Right ventricle myocardium superior (tissue), 1 donor: ENCODE measurements at places on chromosomes 2 and 18.
A peak's percentile ranks its signal among the peaks of the same experiment; 100 is the strongest.

DNA sequence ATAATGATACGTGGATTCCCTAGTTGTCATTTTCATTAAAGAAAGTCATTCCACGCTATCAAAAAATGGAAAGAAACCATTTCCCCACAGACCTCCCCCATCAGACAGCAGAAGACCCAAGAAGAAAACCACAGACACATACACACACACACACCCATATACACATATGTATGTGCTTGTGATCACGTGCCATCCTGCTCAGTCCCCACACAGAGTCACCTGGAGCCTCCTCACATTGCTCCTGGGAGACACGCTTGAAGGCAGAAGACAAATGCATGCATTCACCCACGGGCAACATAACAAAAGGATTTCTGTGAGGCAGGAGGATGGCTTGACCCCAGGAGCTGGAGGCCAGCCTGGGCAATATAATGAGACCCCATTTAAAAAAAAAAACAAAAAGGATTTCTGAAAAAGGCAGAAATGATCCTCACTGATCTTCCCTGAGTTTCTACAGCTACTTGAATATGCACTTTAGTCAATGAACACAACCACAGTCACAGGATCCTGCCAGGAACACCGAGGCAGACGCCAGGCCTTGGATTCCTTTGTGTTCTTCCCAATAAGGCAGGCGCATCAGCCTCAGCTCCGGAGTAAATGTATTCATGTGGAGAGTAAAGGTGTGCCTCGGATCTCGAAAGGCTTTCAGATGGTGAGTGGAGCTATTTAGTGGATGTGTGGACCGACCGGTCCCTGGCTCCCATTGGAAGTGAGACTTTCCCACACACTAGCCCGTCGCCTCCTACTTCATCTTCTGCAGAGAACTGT lies 21.0 kb downstream of the TGFBRAP1 start:
- no peak for DNase-seq

DNA sequence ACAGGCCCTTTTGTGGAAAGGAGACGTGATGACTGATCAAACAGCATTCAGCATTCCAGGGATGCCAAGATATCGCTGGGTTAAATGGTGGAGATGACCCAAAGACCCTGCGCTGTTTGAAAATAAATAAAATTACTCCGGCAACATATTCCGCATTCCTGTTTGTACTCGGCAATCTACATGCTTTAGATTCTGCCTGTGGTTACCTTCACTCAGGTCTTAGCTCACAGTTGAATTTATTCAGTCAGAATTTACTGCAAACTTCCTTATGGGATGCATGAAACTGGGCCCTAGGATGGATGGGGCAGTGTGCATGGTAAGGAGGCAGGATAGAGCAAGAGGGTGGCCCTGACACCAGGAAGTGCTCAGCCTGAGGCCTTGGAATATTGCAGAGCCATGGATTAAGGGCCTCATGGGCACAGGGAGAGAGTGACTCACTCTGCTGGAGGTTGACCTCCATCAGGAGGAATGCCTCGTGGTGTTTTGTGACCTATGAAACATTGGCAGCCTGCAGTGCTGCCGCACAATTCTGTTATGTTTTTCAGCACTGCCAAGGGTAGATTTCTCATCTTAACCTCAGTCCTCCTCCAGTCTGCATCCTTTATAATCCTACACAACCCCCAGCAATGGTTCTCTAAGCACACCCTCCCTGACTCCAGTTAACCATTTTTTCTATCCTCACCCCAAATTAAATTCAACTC lies 321.4 kb downstream of the IRS1 start:
- DNase-seq = peak; percentile 42

DNA sequence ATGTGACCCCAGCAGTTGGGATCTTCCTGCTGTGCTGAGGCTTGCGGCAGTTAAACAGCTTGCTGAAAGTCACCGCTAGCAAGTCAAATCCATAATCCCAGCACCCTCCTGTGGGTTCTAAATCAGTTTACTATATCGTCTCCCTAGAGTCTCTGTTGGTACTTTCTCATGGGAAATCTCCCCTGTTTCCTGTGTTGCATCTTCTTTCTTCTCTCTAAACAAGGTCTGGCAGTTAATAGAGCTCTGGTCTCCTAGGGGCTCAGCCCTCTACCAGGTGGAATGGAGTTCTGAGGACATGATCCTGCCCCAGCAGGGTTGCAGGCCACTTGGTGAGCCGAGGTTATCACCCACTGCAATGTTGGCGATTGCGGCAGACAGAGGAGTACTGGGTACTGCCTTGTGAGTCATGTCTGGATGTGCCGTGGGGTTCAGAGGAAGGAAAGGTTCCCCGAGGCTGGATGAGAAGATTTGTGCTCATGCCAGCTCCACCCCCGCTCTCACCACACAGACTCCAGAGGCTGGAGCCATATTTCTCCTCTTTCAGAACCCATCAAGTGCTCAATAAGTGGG lies 59.4 kb upstream of the SIX2 start:
- no peak for DNase-seq

DNA sequence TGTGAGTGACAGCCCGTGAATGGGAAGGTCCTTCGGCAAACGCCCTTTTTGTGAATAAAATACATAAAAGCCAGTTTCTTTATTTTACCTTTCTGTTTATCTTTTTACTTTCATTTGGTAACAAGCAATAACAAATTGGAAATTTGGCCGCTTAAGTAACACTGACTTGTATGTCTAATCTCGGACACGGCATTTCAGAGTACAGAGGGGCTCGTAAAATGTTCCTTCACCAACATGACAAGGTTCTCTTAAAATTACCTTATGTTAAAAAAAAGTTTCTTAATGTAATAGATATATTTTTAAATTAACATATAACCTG lies 558 bp upstream of the NEMP2 start:
- no peak for DNase-seq

DNA sequence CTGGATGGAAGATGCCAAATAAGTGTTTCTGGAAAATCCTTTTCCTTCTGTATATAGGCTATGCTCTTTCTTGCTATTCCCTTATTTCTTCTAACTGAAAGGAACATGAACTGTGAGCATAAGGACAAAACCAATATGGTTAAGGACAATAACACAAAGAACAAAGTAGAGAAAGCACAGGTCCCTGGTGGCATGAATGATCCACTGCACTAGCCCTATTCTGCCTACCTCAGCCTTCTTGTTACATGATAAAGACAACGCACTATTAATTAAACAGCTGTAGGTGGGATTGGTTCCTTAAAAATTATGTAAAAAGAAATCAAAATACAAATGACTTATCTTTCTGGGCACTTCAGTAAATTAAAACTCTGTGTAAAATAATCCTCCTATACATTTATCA lies 1.9 kb upstream of the WDR75 start:
- no peak for DNase-seq

DNA sequence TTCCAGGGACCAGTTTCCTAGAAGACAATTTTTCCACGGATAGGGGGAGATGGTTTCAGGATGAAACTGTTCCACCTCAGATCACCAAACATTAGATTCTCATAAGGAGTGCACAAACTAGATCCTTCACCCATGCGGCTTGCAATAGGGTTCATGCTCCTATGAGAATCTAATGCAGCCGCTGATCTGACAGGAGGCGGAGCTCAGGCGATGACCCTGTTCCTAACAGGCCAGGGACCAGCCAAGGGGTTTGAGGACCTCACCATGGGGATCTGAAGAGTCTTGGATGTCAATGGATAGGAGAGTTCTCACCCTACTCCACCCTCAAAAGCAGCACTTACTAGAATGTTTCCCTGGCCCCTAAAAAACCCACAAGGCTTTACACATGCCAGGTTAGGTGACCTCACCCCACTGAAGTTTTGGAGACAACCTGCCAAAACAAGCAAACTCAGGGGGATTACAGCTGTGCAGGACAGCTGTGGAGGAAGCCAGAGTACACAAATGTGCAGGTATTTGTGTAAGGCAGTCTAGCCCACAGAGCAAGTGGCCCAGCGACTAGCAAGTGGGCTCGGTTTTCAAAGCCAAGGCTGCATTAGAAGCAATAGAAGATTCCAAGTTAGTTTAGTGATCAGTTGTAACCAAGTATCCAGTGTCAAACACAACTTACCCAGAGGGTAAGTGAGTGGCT lies 3.9 kb downstream of the EVA1A start:
- no peak for DNase-seq

DNA sequence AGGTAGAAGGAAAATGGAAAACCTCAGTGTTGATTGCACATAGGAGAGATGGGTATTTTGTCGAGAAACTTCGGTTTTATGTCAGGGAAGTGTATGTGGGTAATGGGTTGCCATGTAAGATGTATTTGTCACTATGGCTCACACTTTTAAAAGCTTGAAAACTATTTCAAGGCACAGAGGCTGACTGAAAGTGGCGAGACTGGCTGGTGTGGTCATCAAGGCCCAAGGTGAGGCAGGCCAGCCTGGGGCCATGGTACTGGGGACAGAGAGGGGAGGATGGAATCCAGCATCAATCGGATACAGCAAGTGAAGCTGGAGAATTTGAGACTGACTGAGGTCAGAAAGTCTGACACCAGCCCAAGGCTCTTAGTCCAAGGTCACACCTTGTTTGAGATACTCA lies 77.2 kb upstream of the MCFD2 start:
- DNase-seq = no peak
